ENCODE measurements at places on chromosomes 7 and 10.

- DNase-seq, result no peak
Measured at GRCh38 chr10:76509446-76509845, 1078.0 kb downstream of the LRMDA start.

GRCh38 chr10:104417637-104418292 is 64.1 kb downstream of the CFAP58 start:
- no peak for DNase-seq

DNA sequence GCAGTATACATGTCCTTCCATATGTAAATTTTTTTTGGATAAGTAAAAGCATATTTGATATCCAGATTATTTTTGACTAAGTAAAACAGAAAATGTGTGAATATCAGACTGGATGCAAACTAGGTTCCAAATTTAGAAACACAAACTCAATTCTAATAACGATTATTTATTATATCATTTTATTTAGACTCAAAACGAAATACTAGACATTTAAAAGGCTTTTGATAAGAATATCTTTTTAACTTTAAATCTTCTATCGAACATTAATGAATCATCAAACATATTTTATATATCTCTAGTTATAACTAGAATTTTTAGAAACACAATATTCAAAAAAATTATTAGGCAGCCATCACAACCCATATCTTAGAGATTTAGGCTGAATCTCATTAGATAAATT is 195.2 kb upstream of the KCND2 start:
- no peak for DNase-seq

- no peak for DNase-seq
Measured at GRCh38 chr7:22812353-22812752, 10.3 kb downstream of the TOMM7 start.

GRCh38 chr7:73520673-73521635 is 1.1 kb downstream of the BAZ1B start:
- DNase-seq, result no peak

DNA sequence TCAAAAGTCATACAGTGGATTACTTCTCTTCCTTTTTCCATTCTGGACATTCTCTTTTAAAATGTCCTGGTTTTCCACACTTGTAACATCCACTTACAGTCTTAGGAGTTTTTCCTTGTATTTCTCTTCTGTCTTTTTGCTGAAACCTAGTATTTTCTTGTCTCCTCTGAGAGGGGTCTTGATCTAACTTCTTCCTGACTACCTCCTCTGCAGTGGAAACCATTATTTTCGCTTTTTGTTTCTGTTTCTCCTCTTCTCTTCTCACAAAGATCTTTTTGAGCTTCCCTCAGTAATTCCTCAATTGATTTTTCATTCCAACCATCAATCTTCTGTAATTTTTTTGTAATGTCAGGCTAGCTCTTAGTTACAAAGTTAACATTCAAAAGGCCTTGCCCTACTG is 23.7 kb upstream of the ELOVL3 start:
- no peak for DNase-seq

GRCh38 chr10:124589491-124590041 is 127.9 kb downstream of the LHPP start:
- DNase-seq, result no peak

- no peak for DNase-seq
Measured at GRCh38 chr7:99395616-99396327, 12.6 kb downstream of the PDAP1 start.

GRCh38 chr10:23013581-23014335 is 81.6 kb upstream of the MSRB2 start:
- no peak for DNase-seq

DNA sequence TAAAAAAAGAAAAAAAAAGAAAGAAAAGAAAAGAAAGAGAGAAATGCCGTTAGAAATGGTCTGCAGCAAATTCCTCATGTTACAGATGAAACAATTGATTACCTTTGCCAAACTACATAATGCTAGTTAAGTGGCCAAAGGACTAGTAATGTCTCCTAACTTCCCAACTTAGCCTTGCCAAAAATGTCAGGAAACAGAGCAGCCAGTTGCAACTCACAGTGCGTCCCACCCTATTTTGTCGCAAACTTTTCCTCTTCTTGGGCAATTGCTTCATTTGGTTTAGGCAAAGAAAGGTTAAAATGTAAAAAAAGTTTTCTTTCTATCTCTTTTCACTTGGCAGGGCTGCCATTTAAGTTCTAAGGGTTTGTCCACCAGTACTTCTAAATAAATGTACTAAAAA is 53.1 kb downstream of the APBB1IP start:
- DNase-seq, result no peak

DNA sequence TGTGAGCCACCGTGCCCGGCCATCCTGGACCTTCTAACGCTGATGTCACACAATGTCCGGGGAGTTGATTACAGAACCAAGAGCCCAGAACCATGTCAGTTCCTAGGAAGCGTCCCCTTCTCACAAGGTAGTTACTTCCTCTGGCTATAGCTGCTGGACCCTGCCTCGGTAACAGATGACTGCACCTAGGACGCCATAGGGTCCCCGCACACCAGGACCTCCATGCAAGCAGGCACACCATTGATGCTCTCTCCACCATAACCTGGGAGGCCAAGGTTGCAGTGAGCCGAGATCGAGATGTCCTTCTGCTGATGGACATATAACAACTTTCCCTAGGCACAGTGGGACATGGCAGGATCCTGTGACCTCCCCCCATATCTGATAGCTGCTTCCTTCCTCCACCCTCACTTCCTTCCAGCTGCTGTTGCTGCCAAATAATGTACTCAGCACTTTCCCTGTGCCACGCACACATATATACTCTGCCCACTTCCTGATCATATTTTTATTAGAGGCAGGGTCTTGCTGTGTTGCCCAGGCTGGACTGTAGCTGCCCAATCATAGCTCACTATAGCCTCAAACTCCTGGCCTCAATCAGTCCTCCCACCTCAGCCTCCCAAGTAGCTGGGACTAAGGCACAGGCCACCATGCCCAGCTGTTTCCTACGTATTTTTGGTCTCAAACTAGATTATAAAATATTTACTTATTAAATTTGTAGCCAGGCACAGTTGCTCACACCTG is 3.5 kb upstream of the SNX8 start:
- DNase-seq, result no peak

GRCh38 chr10:116055252-116055916 is 217.6 kb downstream of the GFRA1 start:
- no peak for DNase-seq

- no peak for DNase-seq
Measured at GRCh38 chr7:149838992-149839408, 825 bp downstream of the ZNF862 start.

GRCh38 chr10:3354174-3354900 is 181.8 kb upstream of the PITRM1 start:
- no peak for DNase-seq

GRCh38 chr10:120598386-120598785 is 141.4 kb downstream of the PLPP4 start:
- DNase-seq, result no peak

DNA sequence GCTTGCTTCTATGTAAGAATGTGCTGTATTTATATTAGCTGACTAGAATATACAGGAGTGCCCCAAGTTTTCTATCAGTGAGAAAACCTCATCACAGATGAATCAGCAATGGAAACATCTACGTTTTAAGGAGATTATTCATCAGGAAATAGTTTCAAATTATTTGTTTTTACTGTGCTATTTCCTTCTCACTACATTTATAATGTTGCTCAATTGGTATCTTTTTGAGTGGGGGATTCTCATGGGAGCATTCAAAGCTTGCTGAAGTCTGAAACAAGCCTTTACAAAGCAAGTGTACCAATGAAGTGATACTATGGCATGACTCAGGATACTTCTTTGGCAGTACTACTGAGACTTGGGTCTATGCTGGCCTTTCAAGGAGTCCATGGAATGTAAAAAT is 191.1 kb upstream of the SLC26A5 start:
- no peak for DNase-seq

DNA sequence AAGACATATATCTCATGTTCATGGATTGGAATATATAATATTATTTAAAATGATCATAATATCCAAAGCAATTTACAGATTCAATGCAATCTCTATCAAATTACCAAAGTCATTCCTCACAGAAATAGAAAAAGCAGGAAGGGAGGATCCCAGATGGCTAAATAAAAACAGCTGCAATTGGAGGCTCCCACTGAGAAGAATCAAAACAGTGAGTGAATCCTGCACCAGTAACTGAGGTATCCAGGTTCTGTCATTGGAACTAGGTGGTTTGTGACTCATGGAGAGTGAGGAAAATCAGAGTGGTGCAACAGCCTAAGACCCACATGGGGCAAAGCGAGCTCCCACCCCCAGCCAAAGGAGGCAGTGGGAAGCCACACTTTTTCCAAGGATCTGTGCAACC is 128.4 kb downstream of the MTERF1 start:
- no peak for DNase-seq

DNA sequence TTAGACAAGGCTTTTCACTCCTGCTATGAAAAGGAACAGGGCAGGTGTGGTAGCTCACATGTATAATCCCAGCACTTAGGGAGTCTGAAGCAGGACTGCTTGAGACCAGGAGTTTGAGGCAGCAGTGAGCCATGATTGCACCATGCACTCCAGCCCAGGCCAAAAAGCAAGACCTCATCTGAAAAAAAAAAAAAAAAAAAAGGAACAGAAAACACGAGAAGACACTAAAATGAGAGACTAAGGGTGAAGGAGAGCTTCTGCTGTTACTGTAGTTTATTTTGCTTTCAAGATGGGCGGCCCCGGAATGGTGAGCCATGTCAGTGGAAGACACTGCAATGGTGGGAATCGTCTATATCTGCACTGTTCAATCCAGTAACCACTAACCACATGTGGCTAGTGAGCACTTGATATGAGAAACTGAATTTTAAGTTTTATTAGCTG is 9.9 kb downstream of the PIP4K2A start:
- DNase-seq, result no peak

Data from stimulated activated CD4-positive, alpha-beta T cell treated with anti-CD3 and anti-CD28 coated beads, Interleukin-12 subunit alpha, Interleukin-12 subunit beta, amount 100 ng/mL, for 24 hours (primary cell).